ENCODE measurements at places on chromosomes 6 and 20.

- DNase-seq: no peak
Measured at GRCh38 chr20:57523782-57524181, 1.2 kb downstream of the CTCFL start.

DNA sequence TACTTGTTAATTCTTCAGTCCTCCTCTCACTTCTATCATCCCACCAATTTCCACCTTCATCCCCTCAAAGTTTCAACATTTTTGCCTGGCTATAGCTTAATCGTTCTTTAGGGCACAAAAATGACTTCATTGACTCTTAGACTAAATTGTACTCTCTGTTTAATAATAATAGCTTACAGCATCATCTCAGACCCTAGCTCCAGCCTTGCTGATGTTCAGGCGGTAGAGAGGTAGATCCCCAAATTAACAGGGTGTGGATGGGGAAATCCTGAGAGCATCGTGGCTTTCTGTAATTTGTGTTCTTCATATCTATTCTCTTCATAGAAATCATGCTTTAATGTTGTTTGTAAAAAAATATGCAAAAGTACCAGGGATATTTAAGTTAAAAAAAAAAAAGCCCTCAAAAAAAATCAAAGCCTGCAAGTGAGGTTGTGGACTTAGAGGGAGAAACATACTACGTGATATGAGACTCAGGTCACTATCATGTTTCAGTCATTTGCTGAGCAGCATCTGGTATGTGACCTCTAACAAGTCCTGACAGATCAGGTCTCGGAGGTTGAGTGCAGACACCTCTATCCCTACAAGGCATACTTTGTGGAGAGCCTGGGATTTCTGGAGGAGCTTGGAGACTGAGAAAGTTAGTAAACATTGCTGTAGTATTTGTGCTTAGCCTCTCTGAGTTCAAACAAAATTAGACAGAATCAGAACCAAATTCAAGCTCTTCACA lies 1063.3 kb upstream of the CITED2 start:
- DNase-seq: no peak

DNA sequence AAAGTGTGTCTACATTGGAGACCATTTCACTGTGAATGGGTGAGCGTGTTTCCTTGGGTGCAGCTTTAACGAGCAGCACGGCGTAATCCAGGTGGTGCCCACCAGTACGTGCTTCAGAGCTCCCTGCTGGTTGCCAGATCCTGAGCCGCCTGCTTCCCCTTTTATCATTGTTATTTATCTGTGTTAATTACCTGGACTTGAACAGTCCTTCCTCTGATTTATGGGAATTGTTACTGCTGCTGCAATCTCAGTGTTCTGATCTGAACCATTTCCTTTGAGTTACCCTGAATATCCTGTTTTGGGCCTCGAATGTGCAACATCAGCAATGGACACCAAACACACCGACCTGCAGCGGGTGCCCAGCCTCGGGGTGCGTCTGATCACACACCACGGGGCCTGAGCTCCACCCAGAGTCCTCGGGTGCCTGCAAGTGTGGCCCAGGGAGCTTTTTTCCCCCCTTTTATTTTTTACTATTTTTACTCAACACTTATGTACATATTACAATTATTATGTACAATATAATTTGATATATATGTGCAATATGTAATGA lies 81.3 kb downstream of the RPP40 start:
- no peak for DNase-seq

- no peak for DNase-seq
Measured at GRCh38 chr20:12040261-12040660, 122.6 kb downstream of the BTBD3 start.

- no peak for DNase-seq
Measured at GRCh38 chr6:108702106-108702851, 141.6 kb downstream of the FOXO3 start.

GRCh38 chr6:1348675-1349074 lies 36.8 kb downstream of the FOXQ1 start:
- DNase-seq: no peak

- DNase-seq: no peak
Measured at GRCh38 chr6:130296854-130297253, 69.0 kb upstream of the TMEM200A start.

All from skeletal muscle cell (primary cell).